Endodermal cell (in vitro differentiated cells): ENCODE measurements at places on chromosomes 3 and 15. TPM values are rescaled to one million over a fixed set of nuclear protein-coding genes. Genes with fewer than 3 reads are reported as not detected.

The SPINT1 gene
- total RNA-seq: 129 to 137 TPM (median 132 TPM) in 3 replicates

The ALDH1L1 gene
- 0.93 and 1.0 TPM in 2 replicates for total RNA-seq

- DNase-seq: no peak
These were observed 215.0 kb downstream of the WNT5A start for GRCh38 chr3:55272031-55272645.

The CPN2 gene
- total RNA-seq: not detected in 3 replicates
